NCI-H774 (cell line): ENCODE measurements at places on chromosomes 6 and 20.
A peak's percentile ranks its signal among the peaks of the same experiment; 100 is the strongest.

DNA sequence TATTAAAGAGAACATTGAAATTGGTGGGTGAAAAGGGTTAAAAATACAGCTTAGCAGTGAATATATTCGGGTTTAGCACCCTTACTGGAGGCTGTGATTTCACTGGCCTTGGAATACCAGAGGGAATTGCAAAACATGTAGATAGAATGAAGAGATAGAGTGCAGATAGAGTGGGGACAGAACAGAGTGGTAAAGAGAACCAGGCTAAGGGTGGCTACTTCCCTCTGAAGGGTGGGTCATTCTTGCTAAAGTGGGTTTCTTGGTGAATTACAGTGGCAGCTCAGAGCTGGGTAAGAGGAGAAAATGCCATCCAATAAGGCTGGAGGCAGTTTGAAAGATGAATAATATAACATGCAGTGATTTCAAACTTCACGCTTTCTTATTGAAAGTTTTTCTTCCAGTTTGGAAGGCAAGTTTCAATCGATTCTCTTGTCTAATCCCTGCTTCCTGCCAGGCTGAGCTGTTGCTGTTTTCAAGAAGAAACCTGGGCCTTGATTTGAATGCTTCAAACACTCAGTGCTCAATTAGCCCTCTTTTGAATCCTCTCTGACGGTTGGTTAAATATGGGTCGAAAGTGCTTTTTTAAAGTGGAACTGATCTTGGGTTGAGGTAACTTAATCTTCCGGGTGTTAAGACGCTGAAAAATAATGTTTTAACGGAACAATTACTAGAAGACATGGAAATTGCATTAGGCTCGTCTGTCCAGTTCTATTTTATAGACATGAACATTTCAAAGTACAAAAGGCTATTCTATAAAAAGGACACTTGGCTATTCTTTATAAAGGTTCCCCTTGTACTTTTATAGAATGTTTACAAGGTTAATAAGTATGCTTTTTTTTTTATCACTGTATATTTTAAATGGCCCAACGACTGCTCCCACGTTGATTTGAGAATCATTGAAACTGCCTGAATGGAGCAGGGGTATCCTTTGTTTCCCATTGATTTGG is 203.3 kb downstream of the BCAS1 start:
- DNase-seq: no peak

DNA sequence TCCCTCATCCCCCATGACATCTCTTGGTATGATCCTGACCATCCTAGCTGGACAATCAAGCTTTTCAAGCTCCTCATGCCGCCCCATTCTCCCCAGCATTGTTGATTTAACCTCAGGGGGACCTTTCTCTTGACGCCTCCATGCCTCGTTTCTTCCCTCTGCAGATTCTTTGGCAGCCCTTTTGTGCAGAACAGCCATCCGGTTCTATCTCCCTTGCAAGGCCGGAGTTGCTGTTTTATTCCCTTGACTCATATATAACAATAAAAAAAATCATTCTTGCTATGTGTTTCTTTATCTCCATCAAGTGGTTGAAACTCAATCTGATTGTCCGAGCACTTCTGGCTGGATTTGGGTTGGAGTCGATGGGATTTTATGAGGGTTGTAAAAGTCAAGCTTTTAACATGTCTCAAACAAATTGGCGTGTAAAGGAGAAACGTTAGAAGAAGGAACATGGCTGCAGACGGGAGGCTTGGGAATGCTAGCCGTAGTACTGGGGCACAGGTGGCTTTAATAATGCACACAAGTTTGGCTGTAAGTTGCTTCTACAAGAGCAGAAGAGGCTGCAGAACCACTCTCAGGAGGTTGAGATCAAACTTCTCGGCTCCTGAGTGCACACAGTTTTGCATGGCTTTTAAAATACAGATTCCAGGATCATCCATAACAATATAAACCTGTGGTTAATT is 3.9 kb upstream of the SULF2 start:
- no peak for DNase-seq

DNA sequence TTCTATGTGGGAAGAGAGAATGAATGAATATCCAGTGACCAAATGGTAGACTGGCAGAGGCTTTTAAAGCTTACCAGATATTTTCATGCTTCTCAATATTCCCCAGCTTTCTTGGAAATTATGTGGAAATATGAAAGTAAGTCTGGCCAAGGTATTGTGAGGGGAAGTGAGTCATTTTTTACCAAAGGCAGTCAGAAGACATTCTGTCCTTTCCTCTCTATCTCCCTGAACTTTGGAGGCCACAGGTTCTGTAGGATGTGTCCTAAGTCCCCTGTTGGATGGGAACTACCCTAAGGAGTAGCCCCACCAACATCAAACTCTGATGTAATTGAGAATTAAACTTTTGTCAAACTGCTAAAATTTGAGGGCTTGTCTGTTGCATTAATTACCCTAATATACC is 593.8 kb upstream of the NRSN1 start:
- DNase-seq: no peak

- DNase-seq: no peak
These were observed 230.0 kb upstream of the CHD6 start for GRCh38 chr20:41848180-41848579.

GRCh38 chr6:130822736-130823135 is 4.5 kb upstream of the SMLR1 start:
- no peak for DNase-seq

DNA sequence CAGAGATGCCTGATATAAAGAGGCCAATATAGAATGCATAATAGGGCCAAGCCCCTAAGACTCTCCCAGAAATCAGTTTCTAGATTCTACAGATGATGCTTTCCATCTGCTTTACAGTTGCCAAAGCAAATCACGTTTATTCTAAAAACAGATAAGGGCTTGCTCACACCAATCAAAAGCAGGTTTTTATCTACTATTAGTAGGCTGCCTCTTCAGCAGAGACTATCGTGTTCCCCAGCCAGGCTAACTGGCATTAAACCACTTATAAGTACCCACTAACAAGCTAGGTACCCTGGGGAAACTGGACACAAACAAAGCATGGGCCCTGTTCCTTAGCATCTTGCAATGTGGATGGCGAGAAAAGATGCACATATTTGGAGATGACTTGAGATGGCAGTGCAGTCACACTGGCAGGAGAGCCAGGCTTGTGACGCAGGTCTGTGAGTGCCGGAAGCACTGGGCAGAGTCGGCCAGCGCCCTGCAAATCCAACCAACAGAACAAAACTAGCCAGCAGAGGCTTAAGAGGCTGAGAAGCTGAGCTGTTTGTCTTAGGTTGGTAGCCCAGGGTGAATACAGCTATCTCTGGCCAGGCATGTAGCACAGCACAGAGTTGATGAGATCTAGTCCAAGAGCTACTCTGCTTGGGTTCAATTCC is 73.4 kb downstream of the GFOD1 start:
- no peak for DNase-seq

DNA sequence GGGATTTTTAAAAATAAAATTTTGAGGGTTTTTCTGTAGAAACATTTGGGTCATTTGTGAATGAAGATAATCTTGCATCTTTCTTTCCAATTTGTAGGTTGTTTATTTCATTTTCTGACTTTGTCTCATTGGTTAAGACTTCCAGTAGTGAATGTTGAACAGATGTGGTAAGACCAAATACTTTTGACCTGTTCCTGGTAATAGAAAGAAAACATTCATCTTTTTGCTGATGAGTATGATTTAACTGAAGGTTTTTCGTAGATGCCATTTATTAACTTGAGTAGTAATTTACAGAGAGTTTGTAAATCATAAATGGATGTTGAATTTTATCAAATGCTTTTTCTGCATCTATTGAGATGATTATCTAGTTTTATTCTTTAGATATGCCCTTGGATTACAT is 416.1 kb upstream of the CITED2 start:
- no peak for DNase-seq

DNA sequence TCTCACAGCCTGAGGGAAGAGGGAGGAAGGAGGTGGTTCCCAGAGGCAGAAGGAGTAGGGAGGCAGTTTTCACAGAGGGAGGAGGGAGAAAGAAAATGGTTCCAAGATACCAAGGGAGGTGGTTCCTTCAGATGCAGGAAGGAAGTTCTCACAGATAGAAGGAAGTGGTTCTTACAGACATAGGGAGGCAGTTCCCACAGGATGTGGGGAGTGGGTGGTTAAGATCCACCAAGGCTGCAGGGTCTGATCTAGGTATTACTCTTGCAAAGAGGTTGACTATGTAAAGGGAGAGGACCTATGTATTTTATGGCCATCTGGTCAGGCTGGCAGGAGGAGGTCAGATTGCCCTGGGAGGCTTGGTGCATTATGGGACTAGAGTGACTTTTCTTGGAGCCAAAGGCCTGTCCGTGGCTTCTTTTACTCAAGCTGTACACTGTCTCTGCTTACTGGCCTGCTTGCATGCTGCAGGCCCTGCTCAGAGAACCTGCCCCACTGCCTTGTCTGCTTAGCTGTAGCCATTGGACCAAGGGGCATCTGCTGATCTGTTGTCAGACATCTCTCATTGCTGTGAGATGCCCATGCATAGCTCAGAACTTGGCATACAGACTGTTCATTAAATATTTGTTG is 283.7 kb downstream of the DHX35 start:
- no peak for DNase-seq

DNA sequence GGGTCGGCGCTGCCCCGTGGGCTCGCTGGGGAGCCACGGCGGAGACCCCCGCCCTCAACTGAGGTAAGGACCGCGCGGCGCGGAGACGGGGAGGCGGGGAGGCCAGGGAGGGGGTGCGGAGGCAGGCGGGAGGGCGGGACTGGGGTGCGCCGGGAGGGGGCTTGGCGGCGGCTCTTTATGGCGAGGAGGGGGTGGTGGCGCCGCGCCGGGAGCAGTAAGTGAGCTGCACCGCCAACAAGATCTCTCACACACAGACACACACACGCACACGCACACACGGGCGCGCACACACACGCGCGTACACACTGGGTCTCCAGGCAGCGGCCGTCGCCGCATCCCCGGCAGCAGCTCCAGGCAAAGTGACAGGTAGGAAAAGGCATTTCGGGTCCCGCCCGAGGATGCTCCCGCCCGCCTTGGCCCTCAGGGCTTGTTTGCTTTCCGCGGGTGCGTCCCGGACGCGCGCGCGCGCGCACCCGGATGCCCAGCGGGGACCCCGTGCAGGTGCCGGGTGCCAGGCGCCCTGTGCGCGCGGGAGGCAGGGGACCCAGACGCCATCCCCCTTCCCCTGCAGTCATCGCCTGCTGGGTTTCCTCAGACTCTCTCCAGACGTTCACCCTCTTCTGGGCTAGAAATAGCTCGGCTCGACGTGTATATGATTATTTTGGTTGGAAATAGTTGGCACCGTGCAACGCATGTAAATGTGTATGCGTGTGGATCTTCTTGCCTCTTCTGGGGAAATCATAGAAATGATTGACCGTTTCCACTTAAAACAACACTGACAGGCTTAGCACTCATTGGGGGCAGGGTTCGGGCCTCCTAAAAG is at the start of gene PLCB4:
Gene PLCB4, plus strand, starts transcription at position 247 of the 823 bp plus-strand sequence. CDS start 238,728 bp downstream, outside the sequence.
- peak; percentile 67 for DNase-seq

GRCh38 chr6:116329156-116329555 is 41.6 kb upstream of the DSE start:
- DNase-seq: no peak

DNA sequence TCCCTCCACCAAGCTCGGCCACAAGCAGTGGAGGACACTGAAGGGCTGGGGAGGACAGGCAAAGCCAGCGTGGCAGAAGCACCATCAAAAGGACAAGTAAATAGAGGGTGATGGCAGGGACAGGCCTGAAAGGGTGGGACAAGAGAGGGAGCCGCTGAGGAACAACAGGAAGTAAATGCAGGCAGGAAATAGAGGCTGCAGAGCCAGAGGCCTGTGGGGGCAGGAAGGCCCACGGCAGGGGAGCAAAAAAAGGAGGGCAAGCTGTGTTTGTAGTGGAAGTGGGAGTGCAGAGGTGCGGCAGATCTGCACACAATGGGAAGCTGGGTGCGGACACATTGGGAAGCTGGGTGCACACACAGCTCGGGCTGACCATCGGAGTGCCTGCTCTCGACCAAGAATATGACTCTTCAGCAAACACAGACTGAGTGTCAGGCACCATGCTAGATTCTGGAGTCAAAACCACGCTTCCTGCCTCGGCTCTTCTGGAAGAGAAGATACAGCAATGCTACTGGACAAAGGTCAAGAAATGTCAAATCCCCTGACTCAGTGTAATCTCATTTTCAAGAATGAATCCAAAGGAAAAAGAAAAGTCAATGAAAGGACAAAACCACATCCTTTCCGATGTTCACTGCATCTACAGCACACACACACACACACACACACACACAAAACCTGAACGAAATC is 40.4 kb upstream of the RAB22A start:
- DNase-seq: no peak

DNA sequence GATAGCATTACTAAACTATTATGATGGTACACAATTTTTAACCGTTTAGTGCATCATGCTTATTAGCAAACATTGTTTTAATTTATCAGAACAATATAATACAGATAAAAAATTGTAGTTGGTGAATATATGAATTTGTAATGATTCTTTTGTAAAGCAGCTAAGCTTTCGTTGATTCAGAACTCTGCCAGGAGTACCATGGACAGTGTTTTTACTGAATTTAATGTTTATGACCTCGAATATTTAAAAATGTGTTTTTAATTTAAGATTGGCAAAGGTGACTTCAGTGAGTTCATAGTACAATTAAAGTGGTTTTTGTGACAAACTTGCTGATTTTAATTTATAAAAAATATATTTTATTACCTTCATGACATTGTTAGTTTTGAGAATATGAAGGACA is 10.0 kb downstream of the AFDN start:
- DNase-seq: no peak
